Activated naive CD8-positive, alpha-beta T cell treated with anti-CD3 and anti-CD28 coated beads, Interleukin-2, amount 10 ng/mL, durations not matched to agents 7 days and 5 days (primary cell): ENCODE measurements at places on chromosomes 4 and X.

DNA sequence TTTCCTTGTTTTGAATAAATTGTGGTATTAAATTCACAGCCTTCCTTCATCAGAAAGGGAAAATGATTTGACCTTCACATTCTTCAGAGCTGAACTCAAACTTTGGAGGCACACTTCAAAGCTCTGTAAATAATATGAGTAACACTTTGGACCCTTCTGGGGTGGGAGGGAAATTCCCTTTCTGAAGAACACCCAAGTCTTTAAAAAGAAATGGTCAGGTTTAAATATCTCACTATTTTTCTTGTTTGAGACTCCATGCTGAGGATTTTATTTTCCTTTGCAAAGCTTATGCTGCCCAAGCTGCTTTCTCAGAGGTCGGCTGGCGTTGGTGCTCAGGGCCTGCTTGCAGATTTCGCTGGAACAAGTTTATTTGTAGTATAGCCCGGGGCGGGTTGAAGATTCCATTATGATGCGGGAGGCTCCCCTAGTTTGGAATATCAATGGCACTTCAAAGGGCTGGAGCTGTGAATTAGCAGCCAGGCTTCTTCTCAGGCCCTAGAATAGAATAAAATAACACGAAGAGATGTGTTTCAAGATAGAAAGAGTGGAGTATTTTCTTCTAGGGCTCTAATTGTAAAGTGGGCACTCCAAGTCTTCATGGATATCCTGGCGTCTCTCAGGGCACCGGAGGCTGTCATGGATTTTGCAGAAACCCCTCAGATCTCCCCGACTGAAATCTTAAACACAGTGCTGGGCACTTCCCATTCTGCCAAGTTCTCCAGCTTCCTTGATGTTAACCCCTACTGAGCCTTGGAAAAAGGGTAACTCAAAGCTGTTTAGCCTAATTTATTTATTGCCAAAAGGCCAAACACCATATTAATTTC lies 315.6 kb downstream of the GPAT3 start:
- H3K27me3 ChIP-seq, result peaks cover 2% of the 10 kb centered on the region
- no peak overlapping the region for H3K4me3 ChIP-seq
- H3K36me3 ChIP-seq, result no peaks in the 10 kb centered on the region
- no peak for DNase-seq
- H3K27ac ChIP-seq, result no peak overlapping the region

GRCh38 chr4:94961420-94961819 lies 203.7 kb downstream of the BMPR1B start:
- H3K27me3 ChIP-seq, result no peaks in the 10 kb centered on the region
- H3K4me1 ChIP-seq, result no peaks in the 10 kb centered on the region
- H3K4me3 ChIP-seq, result no peak overlapping the region
- no peak overlapping the region for H3K27ac ChIP-seq
- DNase-seq, result no peak
- H3K36me3 ChIP-seq, result no peaks in the 10 kb centered on the region

DNA sequence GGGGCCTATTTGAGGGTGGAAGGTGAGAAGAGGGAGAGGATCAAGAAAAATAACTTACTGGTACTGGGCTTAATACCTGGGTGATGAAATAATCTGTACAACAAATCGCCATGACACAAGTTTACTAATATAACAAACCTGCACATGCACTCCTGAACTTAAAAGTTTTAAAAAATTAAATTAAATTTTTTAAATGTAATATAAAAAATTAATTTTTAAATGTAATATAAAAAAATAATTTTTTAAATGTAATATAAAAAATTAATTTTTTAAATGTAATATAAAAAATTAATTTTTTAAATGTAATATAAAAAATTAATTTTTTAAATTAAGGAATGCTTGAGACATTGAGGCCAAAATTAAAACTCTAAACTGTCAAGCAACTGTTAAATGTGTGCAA lies 124.3 kb upstream of the GALNT7 start:
- peaks cover 10% of the 10 kb centered on the region for H3K27me3 ChIP-seq
- DNase-seq, result no peak
- H3K4me1 ChIP-seq, result no peaks in the 10 kb centered on the region
- no peaks in the 10 kb centered on the region for H3K36me3 ChIP-seq

- H3K36me3 ChIP-seq, result peaks cover 5% of the 10 kb centered on the region
- DNase-seq, result no peak
- no peak overlapping the region for H3K27ac ChIP-seq
- no peak overlapping the region for H3K4me3 ChIP-seq
These were observed 28.7 kb upstream of the ANTXR2 start for GRCh38 chr4:80101792-80102116.

- H3K4me1 ChIP-seq, result no peaks in the 10 kb centered on the region
- no peak overlapping the region for H3K27ac ChIP-seq
- no peaks in the 10 kb centered on the region for H3K36me3 ChIP-seq
- H3K27me3 ChIP-seq, result no peaks in the 10 kb centered on the region
- no peak overlapping the region for H3K4me3 ChIP-seq
These were observed 999.5 kb upstream of the PABPC4L start for GRCh38 chr4:135201081-135201480.

DNA sequence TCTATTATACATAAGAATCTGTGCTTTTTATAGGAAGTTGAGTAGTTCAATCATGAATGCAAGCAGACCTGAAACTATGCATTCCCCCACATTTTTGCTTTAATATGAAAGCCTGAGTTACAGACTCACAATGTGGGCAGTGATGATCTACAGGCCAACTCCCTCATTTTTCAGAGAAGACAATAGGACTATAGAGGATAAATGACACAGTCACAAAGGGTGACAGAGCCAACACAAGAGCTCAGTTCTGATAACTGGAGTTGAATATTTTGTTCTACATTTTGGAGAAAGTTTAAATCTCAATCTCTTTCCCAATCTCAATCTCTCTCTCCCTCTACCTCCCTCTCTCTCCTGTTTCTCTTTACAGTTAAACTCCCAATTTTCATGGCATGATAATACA lies 27.0 kb downstream of the MBNL3 start:
- no peaks in the 10 kb centered on the region for H3K27me3 ChIP-seq
- H3K4me1 ChIP-seq, result no peaks in the 10 kb centered on the region
- DNase-seq, result no peak
- H3K27ac ChIP-seq, result no peak overlapping the region
- no peak overlapping the region for H3K4me3 ChIP-seq

DNA sequence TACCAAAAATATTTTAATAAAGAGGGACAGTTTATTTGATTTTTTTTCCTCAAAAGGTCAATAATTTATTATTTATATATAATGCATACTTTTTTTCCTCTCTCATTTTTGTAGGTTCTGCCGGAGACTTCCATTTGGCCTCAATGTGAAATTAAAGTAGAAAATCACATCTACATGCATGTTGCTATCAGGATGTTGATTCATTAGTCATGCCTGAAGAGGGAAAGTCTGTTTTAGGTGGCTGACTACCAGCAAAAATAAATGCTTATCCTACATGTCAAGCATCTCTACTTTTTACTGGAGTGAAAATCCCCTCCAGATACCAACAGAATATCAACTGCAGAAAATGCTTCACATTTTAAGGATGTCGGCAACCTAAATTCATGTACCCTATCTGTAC lies 41.5 kb downstream of the KIAA0232 start:
- H3K4me3 ChIP-seq, result no peak overlapping the region
- peaks cover 26% of the 10 kb centered on the region for H3K4me1 ChIP-seq
- no peak overlapping the region for H3K27ac ChIP-seq
- no peak for DNase-seq
- H3K27me3 ChIP-seq, result no peaks in the 10 kb centered on the region
- peaks cover 41% of the 10 kb centered on the region for H3K36me3 ChIP-seq

- no peak overlapping the region for H3K27ac ChIP-seq
- H3K4me1 ChIP-seq, result no peaks in the 10 kb centered on the region
- H3K36me3 ChIP-seq, result no peaks in the 10 kb centered on the region
These were observed 182.7 kb upstream of the FGF16 start for GRCh38 chrX:77264490-77264889.

- H3K27ac ChIP-seq, result no peak overlapping the region
- no peak for DNase-seq
These were observed 10.3 kb downstream of the NCBP2L start for GRCh38 chrX:107787827-107788226.

DNA sequence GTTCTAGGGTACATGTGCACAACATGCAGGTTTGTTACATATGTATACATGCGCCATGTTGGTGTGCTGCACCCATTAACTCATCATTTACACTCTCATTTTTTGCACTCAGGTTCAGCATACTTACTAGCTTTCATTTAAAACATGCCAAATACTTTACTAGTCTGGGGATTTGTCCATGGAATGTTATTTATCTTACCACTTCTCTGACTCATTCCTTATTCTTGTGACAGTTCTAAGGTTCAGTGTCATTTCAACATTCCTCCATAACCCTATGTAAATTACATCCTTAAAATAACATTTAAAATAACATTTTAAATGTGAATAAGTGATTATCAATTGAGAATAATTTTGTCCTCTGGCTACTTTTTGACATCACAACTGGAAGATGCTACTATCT lies 19.5 kb upstream of the SYTL5 start:
- no peaks in the 10 kb centered on the region for H3K36me3 ChIP-seq
- no peak overlapping the region for H3K27ac ChIP-seq
- no peak for DNase-seq
- peaks cover 1% of the 10 kb centered on the region for H3K4me1 ChIP-seq
- H3K4me3 ChIP-seq, result no peak overlapping the region

- DNase-seq, result no peak
- peaks cover 10% of the 10 kb centered on the region for H3K36me3 ChIP-seq
- peak overlapping the region; percentile 91 for H3K27ac ChIP-seq
- no peaks in the 10 kb centered on the region for H3K27me3 ChIP-seq
These were observed 385 bp downstream of the LYAR start for GRCh38 chr4:4289597-4289940.

- no peak for DNase-seq
- H3K36me3 ChIP-seq, result no peaks in the 10 kb centered on the region
- H3K27ac ChIP-seq, result no peak overlapping the region
- H3K27me3 ChIP-seq, result no peaks in the 10 kb centered on the region
- H3K4me1 ChIP-seq, result peaks cover 2% of the 10 kb centered on the region
These were observed 94.7 kb upstream of the CXXC4 start for GRCh38 chr4:104589264-104589868.

- no peaks in the 10 kb centered on the region for H3K4me1 ChIP-seq
- H3K27ac ChIP-seq, result no peak overlapping the region
These were observed 185.6 kb upstream of the GALNT7 start for GRCh38 chr4:172983014-172983413.

DNA sequence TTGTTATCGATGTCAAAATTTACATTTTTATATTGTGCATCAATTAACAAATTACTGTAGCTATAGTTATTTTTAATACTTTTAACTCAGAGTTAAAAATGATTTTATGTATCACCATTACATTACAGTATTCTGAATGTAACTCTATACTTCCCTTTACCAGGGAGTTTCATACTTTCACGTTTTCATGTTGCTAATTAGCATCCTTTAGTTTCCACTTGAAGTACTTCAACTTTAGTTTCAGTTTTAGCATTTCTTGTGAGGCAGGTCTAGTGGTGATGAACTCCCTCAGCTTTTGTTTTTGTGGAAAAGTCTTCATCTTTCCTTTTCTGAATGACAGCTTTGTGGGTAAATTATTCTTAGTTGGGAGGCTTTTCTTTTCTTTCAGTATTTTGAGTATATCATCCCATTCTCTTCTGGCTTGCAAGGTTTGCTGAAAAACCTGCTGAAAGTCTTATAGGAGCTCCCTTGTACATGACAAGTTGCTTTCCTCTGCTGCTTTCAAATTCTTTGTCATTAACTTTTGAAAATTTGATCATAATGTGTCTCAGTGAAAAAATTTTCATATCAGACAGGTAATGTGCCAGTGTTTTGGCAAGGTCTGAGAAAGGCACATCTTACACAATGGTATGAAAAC lies 9.8 kb upstream of the CISD2 start:
- no peak for DNase-seq
- H3K27ac ChIP-seq, result peak overlapping the region; percentile 65
- no peaks in the 10 kb centered on the region for H3K27me3 ChIP-seq
- peaks cover 50% of the 10 kb centered on the region for H3K36me3 ChIP-seq

DNA sequence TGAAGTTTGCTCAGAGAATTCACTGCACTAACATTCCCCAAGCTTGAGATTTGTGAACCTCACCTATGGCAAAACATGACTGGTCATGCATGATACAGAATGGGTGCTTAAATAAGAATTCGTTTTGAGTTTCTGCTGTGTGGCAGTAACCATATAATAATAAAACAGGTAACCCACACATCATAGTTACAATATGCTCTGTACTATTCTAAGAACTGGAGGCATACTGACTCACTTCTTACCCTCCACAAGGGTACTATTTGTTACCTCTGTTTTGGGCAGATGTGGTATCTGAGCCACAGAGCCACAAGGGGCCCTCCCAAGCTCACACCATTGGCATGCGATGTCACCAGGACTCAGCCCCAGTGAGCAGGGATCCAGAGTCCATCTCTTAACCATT lies 17.6 kb downstream of the SLC2A9 start:
- H3K27ac ChIP-seq, result peak overlapping the region; percentile 17
- H3K36me3 ChIP-seq, result peaks cover 21% of the 10 kb centered on the region

DNA sequence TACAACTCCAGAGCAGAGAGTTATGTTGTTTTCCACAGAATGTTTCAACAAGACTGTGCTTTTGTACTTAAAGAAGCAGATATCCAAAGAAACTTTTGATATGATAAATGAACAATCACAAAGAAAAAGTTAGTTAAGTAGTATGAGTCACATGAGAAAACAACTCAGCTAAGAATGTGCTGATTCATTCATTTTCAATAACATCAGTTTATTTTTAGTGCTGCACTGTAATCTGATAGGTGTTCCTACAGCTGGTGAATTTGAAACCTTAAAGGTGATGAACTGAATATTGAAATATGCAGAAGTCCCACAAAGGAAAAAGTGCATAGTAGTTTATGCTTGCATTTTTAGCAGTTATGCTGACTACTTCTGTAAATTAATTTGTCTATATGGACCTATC lies 180.3 kb upstream of the TENM3 start:
- no peaks in the 10 kb centered on the region for H3K27me3 ChIP-seq
- no peak for DNase-seq
- no peaks in the 10 kb centered on the region for H3K4me1 ChIP-seq
- no peak overlapping the region for H3K27ac ChIP-seq
- no peaks in the 10 kb centered on the region for H3K36me3 ChIP-seq

GRCh38 chr4:179196511-179196910 lies 1754.3 kb upstream of the AGA start:
- H3K36me3 ChIP-seq, result no peaks in the 10 kb centered on the region
- H3K4me3 ChIP-seq, result no peak overlapping the region
- no peaks in the 10 kb centered on the region for H3K27me3 ChIP-seq
- H3K27ac ChIP-seq, result no peak overlapping the region

GRCh38 chrX:19846995-19847790 lies 40.2 kb downstream of the SH3KBP1 start:
- H3K4me3 ChIP-seq, result peak overlapping the region; percentile 65
- peaks cover 32% of the 10 kb centered on the region for H3K4me1 ChIP-seq
- no peak for DNase-seq
- no peaks in the 10 kb centered on the region for H3K36me3 ChIP-seq
- H3K27ac ChIP-seq, result peak overlapping the region; percentile 79

GRCh38 chr4:187929024-187929423 lies 66.5 kb upstream of the ZFP42 start:
- no peak overlapping the region for H3K27ac ChIP-seq
- H3K27me3 ChIP-seq, result no peaks in the 10 kb centered on the region
- no peaks in the 10 kb centered on the region for H3K4me1 ChIP-seq
- no peaks in the 10 kb centered on the region for H3K36me3 ChIP-seq

- H3K36me3 ChIP-seq, result peaks cover 6% of the 10 kb centered on the region
- no peaks in the 10 kb centered on the region for H3K27me3 ChIP-seq
- peaks cover 9% of the 10 kb centered on the region for H3K4me1 ChIP-seq
- peak overlapping the region; percentile 61 for H3K27ac ChIP-seq
- H3K4me3 ChIP-seq, result peak overlapping the region; percentile 89
- DNase-seq, result no peak
These were observed 708 bp downstream of the BCLAF3 start for GRCh38 chrX:19990151-19990555.

GRCh38 chr4:1602655-1603412 lies 81.3 kb downstream of the FAM53A start:
- peak overlapping the region; percentile 30 for H3K27ac ChIP-seq
- peak; percentile 20 for DNase-seq
- H3K4me1 ChIP-seq, result peaks cover 17% of the 10 kb centered on the region
